Gastroesophageal sphincter (tissue), 4 donors: ENCODE measurements at places on chromosomes 6 and 20.
A peak's percentile ranks its signal among the peaks of the same experiment; 100 is the strongest.

DNA sequence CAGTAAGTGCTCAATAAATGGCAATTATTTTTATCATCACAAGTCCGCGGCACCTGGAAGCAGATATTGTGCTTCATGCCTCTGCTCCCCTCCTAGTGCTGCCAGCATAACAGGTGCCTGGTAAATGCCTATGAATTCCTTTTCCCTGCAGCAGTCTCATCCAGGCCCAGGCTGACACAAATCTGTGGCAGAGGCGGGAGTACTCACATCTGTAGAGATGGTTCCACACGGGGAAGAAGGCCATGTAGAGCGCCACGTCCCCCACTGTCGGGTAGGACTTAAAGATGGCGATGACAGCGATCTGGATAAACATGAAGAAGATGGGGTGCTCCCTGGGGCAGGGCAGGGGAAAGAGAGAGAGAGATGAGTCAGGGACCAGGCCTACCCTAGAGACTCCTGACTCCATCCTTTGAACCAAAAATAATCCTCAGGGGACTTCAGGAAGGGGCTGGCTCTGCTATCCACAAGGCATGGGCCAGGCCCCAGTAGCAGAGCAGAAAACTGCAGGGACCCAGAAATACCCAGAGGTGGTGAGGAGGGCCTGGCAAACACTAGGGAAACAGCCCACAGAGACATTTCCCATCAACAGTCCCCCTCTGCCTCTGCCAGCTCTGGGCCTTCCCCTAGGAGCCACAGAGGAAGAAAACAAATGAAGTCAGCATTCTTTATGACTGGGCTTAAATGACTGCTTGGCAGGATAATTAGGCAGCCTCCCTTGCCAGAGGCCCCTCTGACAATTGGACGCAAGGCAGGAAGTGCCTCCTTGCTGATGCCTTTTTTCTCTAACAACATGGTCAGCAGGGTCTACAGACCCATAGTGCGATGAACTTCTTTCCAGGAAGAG, 23.0 kb downstream of the MAP1LC3A start:
- peak; percentile 31 for ATAC-seq

GRCh38 chr20:25372584-25373336, 17.9 kb downstream of the ABHD12 start:
- ATAC-seq, result no peak

GRCh38 chr20:53599378-53599777, 5.7 kb upstream of the ZNF217 start:
- ATAC-seq, result no peak

DNA sequence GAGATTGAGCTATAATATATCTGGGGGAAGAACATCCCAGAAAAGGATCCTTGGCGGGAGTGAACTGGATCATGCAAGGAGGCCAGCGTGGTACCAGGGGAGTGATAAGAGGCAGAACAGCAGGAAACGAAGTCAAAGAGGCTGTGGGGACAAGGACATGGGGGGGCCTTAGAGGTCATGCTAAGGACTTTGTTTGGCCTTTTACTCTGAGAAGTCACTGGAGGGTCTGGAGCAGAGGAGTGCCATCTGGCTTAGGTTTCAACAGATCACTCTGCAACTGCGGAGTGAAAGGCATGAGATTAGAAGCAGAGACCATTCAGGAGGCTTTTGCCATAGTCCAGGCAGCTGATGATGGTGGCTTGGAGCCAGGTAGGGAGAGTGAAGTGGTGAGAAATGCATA, 24.3 kb downstream of the MRAP2 start:
- ATAC-seq, result no peak

DNA sequence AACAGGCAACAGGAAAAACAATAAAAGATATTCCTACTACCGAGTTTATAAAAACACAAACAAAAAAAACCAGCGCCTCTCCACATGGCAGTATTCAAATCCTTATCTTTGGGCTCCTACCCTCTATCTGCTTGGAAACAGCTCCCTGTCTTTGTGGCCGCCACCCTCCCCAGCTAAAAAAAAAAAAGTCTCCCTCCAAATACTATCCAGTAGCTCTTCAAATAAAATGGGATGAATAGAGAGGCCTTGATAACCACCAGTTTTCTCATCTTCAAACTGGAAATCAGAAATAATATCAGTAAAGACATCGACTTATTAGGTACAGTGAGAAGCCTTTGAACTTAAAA, 96.2 kb downstream of the PSMG4 start:
- no peak for ATAC-seq

DNA sequence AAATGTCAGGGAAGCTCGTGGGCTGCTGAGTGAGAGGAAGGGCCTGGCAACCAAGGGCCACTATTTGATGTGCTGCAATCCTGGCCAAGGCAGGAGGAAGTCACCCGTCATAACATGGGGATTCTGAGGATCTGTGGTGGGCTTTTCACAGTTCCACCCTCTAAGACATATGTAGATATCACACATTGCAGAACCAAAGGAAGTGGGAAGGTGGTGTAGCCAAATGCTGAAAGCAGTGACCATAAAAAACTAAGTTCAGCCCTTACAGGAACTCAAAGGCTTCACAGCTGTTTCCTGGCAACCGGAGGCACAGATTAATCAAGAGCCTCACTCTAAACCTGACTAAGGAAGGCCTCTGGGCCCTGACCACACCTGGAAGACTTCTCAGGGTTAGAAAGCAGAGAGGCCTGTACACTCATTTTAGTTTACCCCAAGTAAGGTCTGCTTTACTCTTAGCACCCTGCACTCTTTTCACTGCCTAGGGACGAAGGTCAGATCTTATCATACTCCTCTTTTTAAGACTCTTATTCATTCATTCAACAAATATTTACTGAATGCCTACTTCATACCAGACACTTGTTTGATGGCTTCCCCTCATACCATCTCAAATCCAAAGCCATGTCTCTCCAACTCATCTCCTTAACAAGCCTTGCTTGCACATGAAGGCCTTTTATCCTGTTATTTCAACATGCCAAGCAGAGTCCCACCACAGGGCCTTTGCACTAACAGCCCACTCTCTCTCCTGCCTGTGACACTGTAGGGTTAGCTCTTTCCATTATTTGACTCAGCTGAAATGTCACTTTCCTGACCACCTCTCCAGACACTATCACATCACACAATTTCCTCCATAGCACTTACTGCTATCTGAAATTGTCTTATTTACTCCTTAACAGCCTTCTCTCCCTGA, 2.6 kb downstream of the UBE2V1 start:
- ATAC-seq, result no peak

DNA sequence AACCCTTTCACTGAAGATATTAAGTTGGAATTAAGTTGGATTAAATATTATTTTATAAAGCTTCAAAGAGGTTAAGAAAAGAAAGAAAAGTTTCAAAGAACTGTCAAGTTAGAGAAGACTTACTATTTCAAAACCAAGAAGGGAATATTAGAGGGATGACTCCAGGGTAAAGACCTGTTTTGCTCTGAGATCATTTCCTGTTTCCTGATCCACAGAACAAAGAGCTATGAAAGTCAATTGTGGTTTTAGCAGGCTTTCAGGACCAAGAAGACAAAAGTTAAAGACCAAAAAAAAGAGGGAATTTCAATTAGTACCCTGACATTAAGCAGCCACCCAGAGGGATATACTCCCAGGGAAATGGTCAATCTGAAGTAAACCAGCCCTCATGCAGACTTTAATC, 19.4 kb downstream of the ESF1 start:
- no peak for ATAC-seq

GRCh38 chr20:50438986-50439407, 71.2 kb upstream of the PTPN1 start:
- ATAC-seq, result no peak

DNA sequence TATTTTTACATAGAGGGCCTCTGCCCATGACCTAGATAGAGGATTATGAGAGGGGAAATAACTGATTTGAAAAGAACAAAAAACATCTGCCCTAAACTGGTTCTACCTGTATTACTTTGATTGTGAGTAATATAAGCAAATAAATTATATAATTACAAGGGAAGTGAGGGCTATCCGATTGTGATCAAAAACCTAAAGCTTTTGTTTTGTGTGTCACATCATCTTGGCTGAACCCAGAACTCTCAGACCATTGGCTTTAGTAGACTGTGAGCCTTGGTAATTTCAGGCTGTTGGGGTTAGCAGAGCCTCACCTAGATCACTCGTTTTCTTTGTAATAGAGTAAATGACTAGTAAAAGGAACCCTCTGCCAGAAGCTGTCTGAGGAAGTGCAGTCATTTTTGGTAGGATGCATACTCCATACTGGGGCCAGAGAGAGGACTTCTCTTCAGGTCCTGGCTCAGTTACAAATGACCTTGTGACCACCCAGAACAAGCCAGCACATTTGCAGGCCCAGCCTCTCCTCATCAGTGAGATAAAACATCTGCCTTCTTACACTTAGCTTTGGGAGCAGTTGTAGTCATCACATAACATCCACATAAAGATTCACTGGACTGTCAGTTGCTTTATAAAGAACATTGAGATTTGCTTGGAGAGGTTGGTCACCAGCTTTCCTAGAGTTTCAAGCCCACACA, 13.5 kb downstream of the STK35 start:
- ATAC-seq, result peak; percentile 87

GRCh38 chr20:44072384-44072783, 114.6 kb downstream of the JPH2 start:
- ATAC-seq, result no peak

- ATAC-seq, result no peak
These were observed 9.7 kb downstream of the LINC00237 start for GRCh38 chr20:21096321-21097043.

- ATAC-seq, result no peak
These were observed 158.8 kb downstream of the KIF6 start for GRCh38 chr6:39566456-39566855.

- ATAC-seq, result peak; percentile 55
These were observed 1.0 kb downstream of the IGF2R start for GRCh38 chr6:159969921-159970320.

DNA sequence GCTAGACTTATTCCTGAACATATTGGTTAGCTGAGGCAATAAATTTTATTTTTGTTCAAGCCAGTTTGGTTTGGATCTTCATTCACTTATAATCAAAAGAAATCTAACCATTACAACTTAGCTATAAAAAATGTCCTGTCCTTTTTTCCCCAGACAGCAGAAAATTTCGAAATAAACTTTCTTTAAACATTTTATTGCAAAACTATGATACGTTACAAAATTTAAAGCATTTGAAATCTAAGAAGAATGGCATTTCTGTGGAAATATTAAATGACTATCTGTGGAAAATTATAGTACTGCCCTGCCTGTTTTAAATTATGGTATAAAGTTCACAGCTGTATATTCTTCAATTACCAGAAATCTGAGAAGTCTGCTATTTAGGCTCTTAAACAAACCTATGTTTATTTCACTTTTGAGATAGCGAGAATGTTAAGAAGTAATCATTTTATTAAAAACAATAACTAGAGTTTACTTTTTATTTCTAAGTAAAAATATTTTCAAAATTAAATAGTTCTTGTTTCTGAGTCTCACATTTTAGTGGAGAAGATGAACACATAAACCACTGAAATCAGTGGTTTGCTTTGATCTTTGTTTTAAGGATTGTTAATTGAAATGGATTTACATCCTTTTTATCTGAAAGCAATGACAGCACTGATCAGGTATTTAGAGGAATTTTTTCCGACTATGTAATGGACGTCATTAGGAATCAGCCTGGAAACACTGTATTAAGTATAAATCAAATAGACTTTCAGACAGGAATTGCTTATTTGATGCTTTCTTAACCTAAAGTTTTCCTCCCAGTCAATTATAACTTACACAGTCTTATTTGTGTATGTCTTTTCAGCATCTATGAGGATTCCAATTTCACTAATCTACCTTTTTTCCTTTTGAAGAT, 553.7 kb downstream of the COL12A1 start:
- ATAC-seq, result no peak

DNA sequence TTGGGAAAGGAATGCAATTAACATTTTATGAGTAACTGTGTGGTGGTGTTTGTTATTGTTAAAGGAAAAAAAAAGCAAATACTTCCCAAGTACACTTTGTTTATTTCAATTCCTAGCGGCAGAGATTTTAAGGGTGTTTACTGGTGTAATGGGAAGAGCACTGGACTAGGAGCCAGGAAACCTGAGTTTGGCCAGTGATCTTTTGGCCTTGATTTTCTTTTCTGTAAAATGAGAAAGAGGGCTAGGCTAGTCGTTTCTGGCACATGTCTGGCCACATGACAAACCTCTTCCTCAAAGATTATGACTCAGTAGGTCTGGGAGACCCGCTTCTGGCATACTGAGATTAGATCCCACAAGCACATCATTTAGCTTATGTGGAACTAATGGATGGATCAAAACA, 428.1 kb upstream of the NOX3 start:
- peak; percentile 54 for ATAC-seq

- no peak for ATAC-seq
These were observed 67.1 kb downstream of the EDN1 start for GRCh38 chr6:12356983-12357972.

- peak; percentile 25 for ATAC-seq
These were observed 82.3 kb upstream of the CD83 start for GRCh38 chr6:14035071-14035847.

- ATAC-seq, result no peak
These were observed 111.1 kb downstream of the TBC1D32 start for GRCh38 chr6:121223212-121223611.
